ENCODE measurements at places on chromosomes 5 and 9.

DNA sequence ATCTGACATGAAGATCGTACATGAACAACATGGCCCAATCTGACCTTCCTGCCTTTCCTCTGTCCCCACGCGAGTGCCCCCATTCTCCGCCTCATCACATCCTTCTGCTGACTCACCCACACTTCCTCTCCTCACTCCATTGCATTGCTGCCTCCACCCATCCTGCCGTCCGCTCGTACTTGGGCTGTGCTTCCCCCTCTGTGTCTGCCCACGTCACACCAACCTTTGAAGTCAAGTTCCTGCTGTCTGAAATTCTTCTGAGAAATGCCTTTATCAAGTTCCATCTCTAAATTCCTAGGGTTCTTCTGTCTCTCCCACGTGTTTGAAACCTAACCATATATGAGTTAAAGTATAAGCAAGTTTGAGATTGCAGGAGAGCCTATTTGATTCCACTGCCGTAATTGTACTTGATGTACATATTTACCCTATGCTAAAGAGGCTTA lies 18.0 kb upstream of the STARD4 start:
- DNase-seq = peak; percentile 57

DNA sequence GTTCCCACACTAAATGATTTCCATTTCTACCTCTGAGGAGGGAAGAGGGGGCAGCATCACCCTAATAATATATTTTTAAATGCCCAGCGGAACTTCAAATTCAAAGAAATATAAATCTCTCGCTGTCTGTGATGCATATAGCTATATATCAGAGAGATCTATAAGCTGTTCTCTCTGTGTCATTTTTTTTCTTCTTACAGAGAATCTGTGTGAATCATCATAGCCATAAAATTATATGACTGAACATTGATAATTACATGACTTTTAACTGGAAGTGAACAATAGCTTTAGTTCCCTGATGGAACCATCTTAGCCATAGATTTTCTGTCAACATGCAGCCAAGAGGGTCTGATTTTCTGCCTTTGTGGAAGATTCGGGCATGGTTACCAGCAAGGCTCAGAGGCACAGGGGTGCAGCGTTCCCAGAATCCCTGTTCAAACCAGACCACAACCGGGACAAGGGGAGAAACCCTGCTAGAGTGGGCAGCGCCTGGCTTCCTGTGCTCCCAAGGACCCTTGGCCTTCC lies 93.7 kb upstream of the OSMR start:
- no peak for DNase-seq

DNA sequence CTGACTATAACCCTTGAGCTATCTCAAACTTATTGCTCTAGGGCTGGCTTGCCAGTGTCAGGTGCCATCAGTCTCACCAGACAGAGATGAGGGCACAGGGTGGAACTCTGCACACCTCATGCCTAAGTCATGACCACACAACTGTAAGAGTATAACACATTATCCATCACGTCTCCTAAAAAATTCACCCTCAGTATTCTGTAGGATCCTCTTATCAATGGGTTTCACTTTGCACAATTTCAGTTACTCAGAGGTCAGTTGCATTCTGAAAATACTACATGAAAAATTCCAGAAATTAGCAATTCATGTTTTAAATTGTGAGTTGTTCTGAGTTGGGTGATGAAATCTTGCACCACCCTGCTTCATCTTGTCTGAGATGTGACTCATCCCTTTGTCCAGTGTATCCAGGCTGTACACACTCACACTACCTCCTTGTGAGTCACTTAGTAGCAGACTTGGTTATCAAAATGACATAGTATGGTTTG lies 690.9 kb upstream of the CDH18 start:
- no peak for DNase-seq

GRCh38 chr9:70924895-70925547 lies 196.4 kb downstream of the TRPM3 start:
- no peak for DNase-seq

DNA sequence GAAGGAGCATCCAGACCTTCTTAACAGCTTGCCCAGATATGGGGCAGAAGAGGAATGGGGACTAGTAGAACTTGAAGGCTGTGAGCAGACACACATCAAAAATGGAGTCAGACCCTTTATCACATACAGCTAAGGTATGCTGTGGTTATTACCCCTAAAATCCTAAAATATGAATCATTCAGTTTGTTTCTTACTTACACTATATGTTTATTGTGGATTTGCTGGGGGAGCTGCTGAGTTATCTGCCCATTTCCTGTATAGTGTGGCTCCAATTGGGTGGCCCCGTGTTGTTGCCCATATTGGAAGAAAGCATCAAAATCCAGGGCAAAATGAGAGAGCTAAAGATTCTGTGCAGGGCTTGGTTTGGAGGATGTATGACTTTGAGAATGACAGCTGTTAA lies 56.9 kb downstream of the AP3S1 start:
- DNase-seq = no peak

DNA sequence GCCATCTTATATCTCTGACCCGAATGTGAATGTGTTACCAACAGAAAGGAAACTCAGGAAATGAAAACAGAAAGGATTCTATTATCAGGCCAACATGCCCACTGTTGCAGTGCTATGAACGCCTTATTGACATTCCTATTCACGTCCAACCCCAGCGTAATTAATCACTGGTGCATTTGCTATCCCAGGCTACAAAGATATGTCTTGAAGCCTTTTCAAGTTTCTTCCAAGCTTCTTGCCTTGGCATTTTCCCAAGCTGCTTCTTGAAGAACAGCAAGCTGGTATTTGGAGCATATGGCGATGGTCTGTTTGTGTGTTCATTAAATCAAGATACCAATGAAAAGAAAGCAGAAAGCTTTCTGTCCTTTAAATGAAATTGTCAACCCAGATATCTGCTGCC lies 579.2 kb upstream of the ZNF462 start:
- DNase-seq = no peak

DNA sequence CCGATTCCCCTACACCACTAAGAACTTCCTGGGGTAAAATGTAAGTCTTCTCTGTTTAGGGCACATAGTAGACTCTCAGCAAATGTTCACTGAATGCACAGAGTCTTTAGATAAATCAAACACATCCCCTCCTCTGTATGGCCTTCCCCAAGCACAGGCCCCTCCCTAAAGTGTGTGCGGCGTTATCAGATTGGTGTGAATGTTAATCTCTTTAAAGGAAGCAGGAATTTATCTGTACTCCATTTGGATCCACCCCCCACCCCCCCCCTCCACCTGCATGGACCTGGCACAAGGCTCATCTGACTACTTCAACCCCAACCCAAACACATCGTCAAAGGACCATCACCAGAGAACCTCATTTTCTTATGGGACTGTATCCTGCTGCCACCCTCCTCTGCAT lies 6.3 kb downstream of the PCDH1 start:
- no peak for DNase-seq
